ENCODE measurements at places on chromosomes 2 and 18.
A peak's percentile ranks its signal among the peaks of the same experiment; 100 is the strongest.

DNA sequence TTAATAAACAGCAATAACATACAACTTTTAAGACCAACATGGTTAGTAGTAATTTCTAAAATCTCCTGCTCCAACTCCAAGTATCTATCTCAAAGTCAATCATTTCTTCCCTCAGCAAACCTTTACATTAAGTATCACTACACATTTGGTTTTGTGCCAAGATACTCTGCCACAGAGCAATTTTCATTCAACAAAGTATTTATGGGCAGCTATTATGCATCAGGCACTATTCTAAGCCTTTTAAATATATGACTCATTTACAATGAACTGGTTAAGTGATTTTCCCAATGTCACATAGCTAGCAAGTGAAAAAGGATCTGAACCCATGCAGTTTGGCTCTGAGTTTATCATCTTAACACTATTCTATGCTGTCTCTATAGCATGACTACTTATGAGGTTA, 264.3 kb downstream of the NOL4 start:
- no peak for DNase-seq

GRCh38 chr2:149330127-149331022, at the start of gene LYPD6:
Gene LYPD6 (plus strand): TSS chr2:149330587. CDS start chr2:149437709, 107,122 bp downstream.
- no peak for DNase-seq

- no peak for DNase-seq
These were observed 63.5 kb upstream of the THOC1 start for GRCh38 chr18:331221-331821.

DNA sequence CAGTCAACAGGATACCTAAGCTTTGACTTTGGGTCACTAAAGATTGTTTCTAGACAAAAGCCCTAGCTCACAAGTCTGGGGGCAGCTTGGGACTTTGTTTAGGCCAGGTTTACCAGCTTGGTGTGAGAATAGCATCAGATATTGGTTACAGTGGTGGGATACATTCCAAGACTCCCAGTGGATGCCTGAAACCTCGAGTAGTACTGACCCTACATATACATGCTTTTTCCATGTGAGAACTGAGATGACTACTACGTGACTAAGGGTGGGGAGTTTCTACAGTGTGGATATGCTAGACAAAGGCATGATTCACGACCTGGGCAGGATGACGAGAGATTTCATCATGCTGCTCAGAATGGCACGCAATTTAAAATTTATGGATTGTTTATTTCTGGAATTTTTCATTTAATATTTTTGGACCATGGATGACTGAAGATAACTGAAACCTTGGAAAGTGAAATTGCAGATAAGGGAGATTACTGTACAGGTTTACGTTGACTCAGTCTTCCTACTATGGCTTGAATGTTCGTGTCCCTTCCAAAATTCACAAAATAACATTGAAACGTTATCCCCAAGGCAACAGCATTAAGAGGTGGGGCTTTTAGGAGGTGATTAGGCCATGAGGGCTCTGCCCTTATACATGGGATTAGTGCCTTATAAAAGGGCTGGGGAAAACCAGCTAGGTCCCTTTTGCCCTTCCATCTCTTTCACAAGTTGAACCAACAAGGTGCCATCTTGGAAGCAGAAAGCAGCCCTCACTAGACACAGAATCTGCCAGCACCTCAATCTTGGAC, 50.2 kb upstream of the CTAGE1 start:
- no peak for DNase-seq

GRCh38 chr2:25894135-25894830, 16.0 kb upstream of the ASXL2 start:
- no peak for DNase-seq

GRCh38 chr18:55375930-55376329, 212.1 kb downstream of the TCF4 start:
- no peak for DNase-seq

GRCh38 chr2:84906900-84907714, 1.7 kb downstream of the TMSB10 start:
- DNase-seq, result peak; percentile 57

DNA sequence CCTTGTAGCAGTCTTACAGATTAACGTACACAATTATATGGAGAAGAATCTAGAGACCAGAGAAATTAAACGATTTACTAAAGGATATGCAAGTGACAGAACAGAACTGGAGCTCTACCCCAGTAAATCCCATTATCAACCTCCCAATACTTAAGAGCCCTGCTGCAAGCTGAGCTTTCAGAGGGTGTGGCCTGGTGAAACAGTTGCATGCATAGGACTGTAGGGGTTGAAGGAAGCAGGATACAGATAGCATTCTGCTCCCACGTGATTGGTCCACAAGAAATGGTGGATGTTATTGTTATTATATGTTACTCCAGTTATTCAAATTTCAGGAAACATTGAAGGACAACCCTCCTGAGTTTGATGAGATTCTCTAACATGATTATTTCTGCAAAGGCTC, 210.8 kb upstream of the THUMPD2 start:
- no peak for DNase-seq

GRCh38 chr2:74183878-74184277, 5.2 kb upstream of the MOB1A start:
- no peak for DNase-seq

DNA sequence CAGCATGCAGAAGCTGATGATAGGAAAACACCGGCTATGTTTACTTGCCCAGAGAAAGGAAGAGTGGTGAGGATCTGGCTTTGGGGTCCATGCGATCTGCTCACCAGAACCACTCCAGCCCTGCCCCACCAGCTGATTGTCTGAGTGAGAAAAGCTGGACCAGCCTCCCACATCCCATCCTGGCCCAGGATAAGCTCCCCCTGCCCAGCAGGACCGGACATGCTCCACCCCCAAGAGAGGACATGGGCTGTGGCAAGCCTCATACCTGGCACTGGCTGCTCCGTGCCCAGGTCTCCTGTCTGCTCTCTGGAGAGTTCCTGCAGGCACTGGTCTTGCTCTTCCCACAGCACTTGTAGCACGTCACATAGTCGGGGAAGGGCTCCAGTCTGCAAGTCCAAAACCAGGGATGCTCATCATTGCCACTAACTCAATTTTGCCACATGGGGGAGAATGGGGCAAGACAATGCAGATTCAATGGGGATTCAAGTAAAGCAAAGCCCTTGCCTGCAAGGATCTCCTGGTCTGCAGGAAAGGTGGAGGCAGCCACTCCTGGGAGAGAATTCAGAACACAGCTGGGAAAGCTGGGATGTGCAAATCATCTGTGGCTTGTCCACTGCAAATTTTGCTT, 30.0 kb downstream of the SCTR start:
- DNase-seq, result no peak

GRCh38 chr18:68033466-68033865, 516.9 kb upstream of the DSEL start:
- no peak for DNase-seq

DNA sequence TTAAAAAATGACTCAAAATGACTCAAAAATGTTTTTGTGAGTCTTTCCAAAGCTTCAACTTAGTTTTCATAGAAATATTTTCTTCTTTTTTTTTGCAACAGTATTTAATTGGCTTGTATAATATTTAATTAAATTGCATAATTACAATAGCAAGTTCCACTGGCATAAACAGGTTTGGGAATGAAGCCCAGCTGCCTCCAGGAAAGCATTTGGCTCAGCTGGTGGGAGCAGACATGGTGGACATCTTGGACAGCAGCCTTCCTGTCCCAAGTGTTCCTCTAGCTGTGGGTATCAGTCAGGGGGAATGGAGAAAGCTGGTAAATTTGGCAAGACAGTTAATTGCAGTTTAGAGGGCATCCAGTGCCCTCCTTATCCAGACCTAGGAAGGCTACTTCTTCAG, 213.4 kb downstream of the ZBTB7C start:
- no peak for DNase-seq

DNA sequence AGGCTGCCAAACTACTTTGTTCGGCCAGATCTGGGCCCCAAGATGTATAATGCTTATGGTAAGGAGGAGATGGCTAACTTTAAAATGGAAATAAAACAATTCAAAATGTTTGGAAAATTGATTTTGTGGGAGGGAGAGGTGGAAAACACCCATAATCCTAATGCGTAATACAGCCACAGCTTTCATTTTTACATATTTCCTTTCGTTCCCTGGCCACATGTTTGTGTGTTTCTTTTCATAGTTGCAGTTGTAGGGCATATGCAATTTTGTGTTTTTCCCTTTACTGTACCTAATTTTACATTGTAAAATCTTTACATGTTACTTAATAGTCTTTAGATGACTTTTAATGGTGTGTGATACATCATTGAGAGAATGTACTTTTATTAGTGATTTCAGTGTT, 44.6 kb downstream of the KDM3A start:
- no peak for DNase-seq

GRCh38 chr18:77750006-77750405, 500.4 kb downstream of the GALR1 start:
- no peak for DNase-seq

DNA sequence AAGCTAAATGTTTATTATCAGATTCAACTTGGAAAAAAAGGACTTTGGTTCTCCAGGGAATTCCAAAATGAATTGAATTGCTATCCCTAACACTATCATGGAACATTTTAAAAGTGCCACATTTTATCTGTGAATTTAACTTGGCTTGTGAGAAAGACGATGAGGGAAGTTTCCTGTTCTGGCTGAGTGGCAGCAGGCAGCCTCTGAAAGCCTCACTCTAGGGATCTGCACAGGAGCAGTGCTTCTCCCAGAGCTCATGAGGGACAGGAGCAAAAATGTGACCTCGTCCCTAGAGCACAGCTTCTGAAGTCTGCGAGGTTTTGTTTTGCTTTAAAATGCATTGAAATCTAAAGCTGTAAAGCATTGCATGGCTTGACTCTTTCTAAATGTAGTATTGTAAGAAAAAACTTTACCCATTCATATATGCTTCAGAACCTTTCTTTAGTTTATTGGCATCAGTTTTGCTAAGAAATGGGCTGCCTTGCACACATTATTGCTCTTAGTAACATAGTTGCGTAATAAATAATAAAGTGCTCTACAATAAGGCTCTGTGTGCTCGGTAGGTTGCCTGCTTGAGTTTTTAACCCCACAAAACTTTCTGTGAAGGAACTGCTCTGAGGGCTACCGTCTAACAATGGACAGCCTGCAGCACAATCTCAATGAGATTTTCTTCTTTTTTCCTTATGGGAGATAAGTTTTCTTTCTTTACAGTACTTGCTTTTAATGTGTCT, 136.2 kb upstream of the CDCA7 start:
- DNase-seq, result no peak

DNA sequence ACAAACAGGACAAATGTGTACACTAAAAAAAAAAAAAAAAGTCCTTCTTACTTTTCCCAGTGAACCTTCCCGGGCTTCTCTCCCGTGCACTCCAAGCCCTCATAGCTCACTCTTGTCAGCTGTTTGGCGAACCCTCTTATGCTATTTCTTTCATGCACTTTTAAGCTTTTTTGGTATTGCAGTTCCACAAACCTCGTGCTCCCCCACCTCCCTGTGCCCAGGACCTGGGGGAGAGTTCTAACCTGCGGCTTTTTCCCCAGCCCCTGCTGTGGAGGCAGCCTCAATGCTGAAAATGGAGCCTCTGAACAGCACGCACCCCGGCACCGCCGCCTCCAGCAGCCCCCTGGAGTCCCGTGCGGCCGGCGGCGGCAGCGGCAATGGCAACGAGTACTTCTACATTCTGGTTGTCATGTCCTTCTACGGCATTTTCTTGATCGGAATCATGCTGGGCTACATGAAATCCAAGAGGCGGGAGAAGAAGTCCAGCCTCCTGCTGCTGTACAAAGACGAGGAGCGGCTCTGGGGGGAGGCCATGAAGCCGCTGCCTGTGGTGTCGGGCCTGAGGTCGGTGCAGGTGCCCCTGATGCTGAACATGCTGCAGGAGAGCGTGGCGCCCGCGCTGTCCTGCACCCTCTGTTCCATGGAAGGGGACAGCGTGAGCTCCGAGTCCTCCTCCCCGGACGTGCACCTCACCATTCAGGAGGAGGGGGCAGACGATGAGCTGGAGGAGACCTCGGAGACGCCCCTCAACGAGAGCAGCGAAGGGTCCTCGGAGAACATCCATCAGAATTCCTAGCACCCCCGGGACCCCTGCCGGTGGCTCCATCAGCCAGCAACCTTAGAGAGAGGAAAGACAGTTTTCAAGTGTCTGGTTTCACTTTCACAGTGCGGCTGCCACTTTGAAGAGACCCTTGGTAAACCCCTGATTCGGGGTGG, 826 bp downstream of the KCNE4 start:
- DNase-seq, result no peak

DNA sequence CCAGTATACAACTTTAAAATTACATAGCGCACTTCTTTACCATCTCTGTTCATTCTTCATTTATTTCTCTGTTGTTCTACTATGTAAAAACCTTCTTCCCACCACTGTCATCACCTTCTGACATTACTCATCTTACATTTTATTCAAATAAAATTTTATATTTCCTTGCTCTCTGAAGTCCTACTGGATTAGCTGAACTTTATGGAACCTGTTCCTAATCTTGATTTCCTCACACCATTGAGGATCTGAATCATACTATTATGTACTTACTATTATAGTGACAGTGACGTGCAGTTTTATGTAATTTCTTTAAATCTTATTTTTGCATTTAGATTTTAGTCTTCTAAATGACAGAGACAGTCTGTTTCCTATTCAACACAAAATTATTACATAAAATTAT, 98.3 kb downstream of the DYNAP start:
- DNase-seq, result no peak

DNA sequence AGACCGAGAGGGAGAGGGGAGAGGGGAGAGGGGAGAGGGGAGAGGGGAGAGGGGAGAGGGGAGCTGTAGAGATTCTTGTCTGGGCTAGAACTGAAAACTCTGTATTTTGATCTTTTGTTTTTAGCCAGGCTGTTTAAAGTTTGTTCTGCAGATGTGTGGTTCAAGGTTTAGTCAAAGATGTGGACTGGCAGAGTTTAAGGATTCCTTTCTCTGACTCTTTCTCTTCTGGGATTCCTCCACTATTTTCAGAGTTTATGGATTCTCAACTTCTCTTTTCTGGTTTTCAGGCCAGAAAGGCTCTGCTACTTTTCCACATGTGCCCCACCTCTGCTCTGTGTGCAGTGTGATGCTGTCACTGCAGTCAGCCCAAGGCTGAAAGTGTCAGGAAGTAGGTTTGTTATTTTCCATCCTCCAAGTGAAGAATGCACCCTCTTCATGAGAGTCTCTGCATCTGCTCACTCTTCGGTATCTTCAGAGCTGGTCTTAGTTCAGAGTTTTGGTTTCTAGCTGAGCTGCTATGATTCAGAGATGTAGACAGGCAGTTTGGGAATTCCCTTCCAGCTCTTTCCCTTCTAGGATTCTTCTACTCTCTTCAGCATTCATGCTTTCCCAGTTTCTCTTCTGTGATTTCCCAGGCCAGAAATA, 130.9 kb upstream of the SMAD7 start:
- DNase-seq, result no peak

GRCh38 chr2:101063352-101064124, 61.4 kb downstream of the RPL31 start:
- no peak for DNase-seq

- peak; percentile 0 for DNase-seq
These were observed 71.3 kb upstream of the PID1 start for GRCh38 chr2:229342376-229342775.

- peak; percentile 15 for DNase-seq
These were observed 195.5 kb downstream of the L3MBTL4 start for GRCh38 chr18:6219116-6219717.

GRCh38 chr2:234945339-234945873, 6.4 kb upstream of the SH3BP4 start:
- no peak for DNase-seq

- peak; percentile 19 for DNase-seq
These were observed 615 bp downstream of the ADNP2 start for GRCh38 chr18:80109676-80110078.

- DNase-seq, result no peak
These were observed 23.1 kb downstream of the DTNB start for GRCh38 chr2:25650256-25650655.

GRCh38 chr18:57441071-57441794, 6.1 kb downstream of the ONECUT2 start:
- DNase-seq, result peak; percentile 59
